WTC11 (cell line): ENCODE measurements at places on chromosomes 3 and 15. TPM values are rescaled to one million over a fixed set of nuclear protein-coding genes. Genes with fewer than 3 reads are reported as not detected.

The APOD gene
- total RNA-seq, result 0.18 TPM in 1 of 3 replicates, not detected in the others

The SCN10A gene
- not detected in 3 replicates for total RNA-seq

The GPR62 gene
- total RNA-seq, result 0.24 to 0.55 TPM (median 0.46 TPM) in 3 replicates

The ARID3B gene
- total RNA-seq, result 122 to 133 TPM (median 124 TPM) in 3 replicates

The XYLB gene
- total RNA-seq, result 3.1 to 4.1 TPM (median 3.3 TPM) in 3 replicates

The RBMS3 gene
- total RNA-seq, result 5.0 to 8.7 TPM (median 6.7 TPM) in 3 replicates

The ACOX2 gene
- 1.1 to 1.8 TPM (median 1.1 TPM) in 3 replicates for total RNA-seq

The FOXB1 gene
- 10.8 to 15.0 TPM (median 13.7 TPM) in 3 replicates for total RNA-seq

The CGNL1 gene
- 57.3 to 69.5 TPM (median 67.1 TPM) in 3 replicates for total RNA-seq
